CD14-positive monocyte (primary cell): ENCODE measurements at places on chromosomes 12 and 14.

DNA sequence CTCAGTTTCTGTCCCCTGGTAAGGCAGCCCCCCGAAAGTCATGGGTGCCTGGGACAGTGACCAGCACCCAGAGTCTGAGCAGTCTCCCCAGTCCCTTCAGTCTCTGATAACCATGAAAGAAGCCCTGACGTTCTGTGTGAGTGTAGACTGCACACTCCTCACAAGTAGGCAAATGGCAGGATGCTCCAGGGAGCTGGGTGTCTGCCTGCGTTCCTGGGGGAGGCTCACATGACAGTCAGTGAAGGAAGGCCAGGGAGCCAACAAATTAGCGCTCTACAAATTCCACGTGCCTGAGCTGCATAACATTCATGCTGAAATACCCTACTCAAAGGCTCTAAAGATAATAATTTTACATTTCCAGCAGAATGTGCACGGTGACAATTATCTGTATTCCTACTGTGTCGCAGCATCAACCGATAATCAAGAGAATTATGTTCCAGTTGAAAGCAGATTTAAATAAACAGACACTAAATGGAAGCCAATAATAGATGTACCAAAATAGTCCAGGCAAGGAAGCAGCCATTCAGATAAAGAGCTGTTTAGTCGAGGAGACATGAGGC lies 56.3 kb downstream of the ASCL1 start:
- no peak for DNase-seq

GRCh38 chr12:108752387-108752786 lies 21.1 kb upstream of the CORO1C start:
- DNase-seq, result no peak

- no peak for DNase-seq
These were observed 13.0 kb downstream of the CDKL1 start for GRCh38 chr14:50383618-50384225.

- peak; percentile 29 for DNase-seq
These were observed 15.3 kb upstream of the SPIC start for GRCh38 chr12:101459642-101460346.

- no peak for DNase-seq
These were observed 292.9 kb downstream of the BMP4 start for GRCh38 chr14:53663709-53664108.

GRCh38 chr14:38336298-38336697 lies 80.4 kb upstream of the CLEC14A start:
- no peak for DNase-seq

- no peak for DNase-seq
These were observed 459.0 kb downstream of the DPF3 start for GRCh38 chr14:72434856-72435255.

- DNase-seq, result peak; percentile 12
These were observed 702 bp downstream of the FAM222A start for GRCh38 chr12:109714141-109714912.

DNA sequence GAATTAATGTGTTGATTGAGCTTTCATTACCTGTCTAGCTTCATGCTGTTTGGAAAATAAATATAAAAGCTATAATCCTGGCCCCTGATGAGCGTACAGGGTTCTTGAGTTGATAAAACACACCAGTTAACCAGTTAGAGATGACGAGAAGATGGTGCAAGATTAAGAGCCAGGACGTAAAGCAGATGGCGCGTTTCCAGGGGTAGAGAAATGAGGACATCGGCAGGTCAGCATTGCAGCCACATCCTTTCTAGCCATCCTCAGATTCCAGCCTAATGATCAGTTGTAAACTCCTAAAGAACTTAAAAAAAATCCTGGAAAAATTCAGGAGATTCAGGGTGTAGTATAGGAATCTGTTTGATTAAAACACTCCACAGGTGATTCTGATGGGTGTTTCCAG lies 203.7 kb downstream of the CACNA1C start:
- DNase-seq, result no peak

GRCh38 chr12:11623382-11623781 lies 26.1 kb upstream of the ETV6 start:
- DNase-seq, result peak; percentile 21
